ENCODE measurements at places on chromosomes 13 and 19. TPM values are rescaled to one million over a fixed set of nuclear protein-coding genes. Genes with fewer than 3 reads are reported as not detected.

Gene IZUMO2
- not detected for total RNA-seq

Gene COL5A3
- total RNA-seq, result 0.13 TPM

Gene APOC4
- not detected for total RNA-seq

Gene INAFM1
- 0.51 TPM for total RNA-seq

Gene SUPT5H
- total RNA-seq, result 38.1 TPM

Gene MYO1F
- total RNA-seq, result 0.38 TPM

Gene OXGR1
- total RNA-seq, result not detected

Gene EPSTI1
- total RNA-seq, result 2.3 TPM

Gene TNNI3
- total RNA-seq, result not detected

Gene ADAMTS10
- 13.0 TPM for total RNA-seq

Gene FCGBP
- total RNA-seq, result under 0.01 TPM

Gene PTH2
- not detected for total RNA-seq

Gene CYP2S1
- total RNA-seq, result 0.38 TPM
